ENCODE measurements at places on chromosomes 6 and 20.

DNA sequence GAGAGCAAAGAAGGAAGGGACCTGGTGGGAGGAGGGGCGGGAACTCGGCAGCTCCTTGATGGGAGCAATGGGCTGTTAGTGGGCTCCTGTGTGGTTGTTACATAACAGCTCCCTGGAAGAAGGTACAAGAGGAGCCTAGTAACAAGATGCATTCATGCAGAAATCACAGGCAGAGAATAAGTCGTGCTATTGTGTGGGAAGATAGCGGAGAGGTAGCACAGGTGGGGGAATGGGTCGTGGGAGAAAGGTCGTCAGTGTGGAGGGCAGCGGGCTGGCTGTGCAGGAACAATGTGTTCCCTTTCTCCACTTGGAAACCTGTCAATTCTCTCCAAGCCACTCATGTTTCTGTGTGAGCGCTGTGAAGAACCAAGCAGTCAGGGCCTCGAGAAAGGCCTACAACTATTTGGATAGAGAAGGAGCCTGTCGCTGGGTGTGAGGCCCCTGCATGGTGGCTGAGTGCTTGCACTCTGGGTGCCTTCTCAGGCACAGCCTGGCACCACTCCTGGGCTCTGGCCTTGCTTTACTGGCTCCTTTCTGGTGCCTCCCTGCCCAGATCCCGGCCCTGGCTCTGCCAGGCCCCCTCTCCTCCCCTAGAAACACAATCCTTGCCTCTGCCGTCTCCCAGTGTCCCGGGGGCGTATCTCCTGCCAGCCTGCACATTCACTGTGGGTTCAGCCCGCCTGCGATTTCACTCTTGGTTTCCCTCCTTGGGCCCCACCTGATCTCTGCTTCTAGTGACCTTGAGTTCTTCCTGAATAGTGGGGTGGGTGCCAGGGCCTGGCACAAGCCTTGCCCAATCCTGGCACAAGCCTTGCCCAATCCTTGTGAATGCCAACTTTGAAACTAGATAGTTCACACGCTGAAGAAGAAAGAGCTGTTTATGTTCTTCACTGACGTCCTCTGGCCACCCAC lies 7.4 kb upstream of the FGD2 start:
- H3K4me3 ChIP-seq, result no peak overlapping the region
- DNase-seq, result no peak
- peaks cover 18% of the 10 kb centered on the region for H3K4me1 ChIP-seq
- no peaks in the 10 kb centered on the region for H3K36me3 ChIP-seq

GRCh38 chr6:153167907-153168306 lies 36.8 kb upstream of the RGS17 start:
- H3K27me3 ChIP-seq, result peaks cover 3% of the 10 kb centered on the region
- no peaks in the 10 kb centered on the region for H3K36me3 ChIP-seq
- no peak overlapping the region for H3K4me3 ChIP-seq
- H3K4me1 ChIP-seq, result peaks cover 10% of the 10 kb centered on the region
- no peak overlapping the region for H3K27ac ChIP-seq

DNA sequence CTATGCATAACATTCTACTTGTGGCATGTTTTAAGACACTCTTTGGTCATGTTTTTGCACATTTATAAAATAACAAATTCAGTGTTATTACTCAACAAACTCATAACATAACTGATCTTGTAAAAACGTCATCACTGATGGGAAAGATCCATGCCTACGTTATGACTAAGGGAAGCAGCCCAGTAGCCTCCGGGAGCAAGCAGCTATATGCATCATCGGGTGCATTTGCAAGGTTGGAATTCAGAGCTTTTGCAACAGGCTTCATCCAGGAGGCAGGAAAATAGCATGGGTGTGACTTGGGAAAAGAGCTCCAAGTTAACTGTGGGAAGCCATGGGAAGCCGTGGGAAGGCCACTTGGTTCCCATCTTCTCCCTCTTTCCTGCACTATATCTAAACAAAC lies 271.6 kb upstream of the SGK1 start:
- H3K36me3 ChIP-seq, result no peaks in the 10 kb centered on the region
- H3K4me3 ChIP-seq, result no peak overlapping the region
- no peak for DNase-seq
- H3K27me3 ChIP-seq, result peaks cover 46% of the 10 kb centered on the region
- peaks cover 21% of the 10 kb centered on the region for H3K4me1 ChIP-seq

DNA sequence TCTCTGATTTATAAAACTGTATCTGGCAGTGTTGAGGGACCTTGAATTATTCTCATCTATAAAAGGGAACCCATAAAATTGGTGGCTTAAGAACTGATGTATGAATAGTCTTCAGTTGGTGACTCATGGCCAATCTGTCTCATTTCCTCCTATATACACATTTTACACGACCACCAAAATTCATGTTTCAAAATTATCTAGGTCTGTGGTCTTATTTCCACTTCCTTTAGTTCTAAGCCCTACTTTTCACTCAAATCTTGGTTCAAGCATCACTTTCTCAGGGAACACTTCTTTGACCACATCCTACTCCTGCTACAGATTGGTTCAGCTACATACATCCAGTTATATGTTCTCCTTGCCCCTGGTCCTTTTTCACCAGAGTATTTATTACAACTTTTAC lies 18.6 kb upstream of the ENPP1 start:
- H3K36me3 ChIP-seq, result no peaks in the 10 kb centered on the region
- H3K4me1 ChIP-seq, result peaks cover 6% of the 10 kb centered on the region
- no peak for DNase-seq
- H3K27me3 ChIP-seq, result peaks cover 12% of the 10 kb centered on the region

DNA sequence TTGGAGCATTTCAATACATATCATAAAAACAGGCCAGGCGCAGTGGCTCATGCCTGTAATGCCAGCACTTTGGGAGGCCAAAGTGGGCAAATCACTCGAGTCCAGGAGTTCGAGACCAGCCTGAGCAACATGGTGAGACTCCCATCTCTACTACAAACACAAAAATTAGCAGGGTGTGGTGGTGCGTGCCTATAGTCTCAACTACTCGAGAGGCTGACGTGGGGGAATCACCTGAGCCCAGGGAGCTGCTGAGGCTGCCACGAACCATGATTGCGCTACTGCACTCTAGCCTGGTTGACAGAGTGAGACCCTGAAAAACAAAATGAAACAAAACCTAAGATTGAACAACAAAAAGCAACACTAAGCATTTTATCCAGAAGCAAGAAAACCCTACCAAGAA lies 47.2 kb downstream of the BACH2 start:
- no peak overlapping the region for H3K4me3 ChIP-seq
- no peak overlapping the region for H3K27ac ChIP-seq
- DNase-seq, result no peak
- H3K4me1 ChIP-seq, result peaks cover 8% of the 10 kb centered on the region
- H3K27me3 ChIP-seq, result no peaks in the 10 kb centered on the region
- H3K36me3 ChIP-seq, result peaks cover 11% of the 10 kb centered on the region

All from type B pancreatic cell (in vitro differentiated cells).